Activated CD4-positive, alpha-beta T cell treated with anti-CD3 and anti-CD28 coated beads for 36 hours (primary cell): ENCODE measurements at places on chromosomes 6 and 20.
A peak's percentile ranks its signal among the peaks of the same experiment; 100 is the strongest.

- DNase-seq, result no peak
Measured at GRCh38 chr6:39018103-39018502, 30.5 kb upstream of the GLP1R start.

- no peak for DNase-seq
Measured at GRCh38 chr20:2131366-2131765, 29.7 kb downstream of the STK35 start.

DNA sequence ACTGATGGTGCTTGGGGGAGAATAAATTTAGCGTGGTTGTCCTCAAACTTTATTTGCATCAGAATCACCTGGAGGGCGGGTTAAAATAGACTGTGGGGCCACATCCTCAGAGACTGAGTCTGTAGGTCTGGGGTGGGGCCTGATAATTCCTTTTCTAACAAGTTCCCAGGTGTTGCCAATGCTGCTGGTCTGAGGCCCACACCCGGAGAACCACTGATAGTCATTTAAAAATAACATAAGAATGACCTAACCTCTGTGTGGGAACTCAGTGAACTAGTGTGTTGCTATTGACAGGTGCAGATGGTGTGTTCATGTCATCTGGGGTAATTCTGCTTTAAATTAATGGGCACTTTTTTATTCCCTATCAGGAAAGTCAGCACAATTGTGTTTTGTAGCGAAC lies 64.8 kb downstream of the RTN4IP1 start:
- DNase-seq, result no peak

DNA sequence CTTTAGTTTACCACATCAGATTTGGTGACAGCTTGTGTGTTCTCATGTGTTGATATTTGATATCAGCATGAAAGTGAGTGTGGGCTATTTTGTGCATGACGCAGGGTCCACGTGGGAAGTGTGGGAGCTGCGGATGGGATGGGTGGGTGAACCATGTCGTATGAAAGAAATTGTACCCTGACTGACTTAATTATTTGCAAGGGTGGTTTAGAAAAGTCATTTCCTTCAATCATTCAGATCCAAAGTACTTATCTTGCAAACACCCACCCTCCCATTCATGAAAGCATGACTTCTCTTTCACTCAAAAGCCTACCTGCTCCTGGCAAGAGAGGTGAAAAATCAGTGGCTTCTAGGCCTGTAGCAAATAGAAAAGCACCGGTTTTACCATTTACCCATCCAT lies 91.8 kb upstream of the BACH2 start:
- peak; percentile 77 for DNase-seq

GRCh38 chr6:33018904-33019303 lies 9.5 kb upstream of the HLA-DOA start:
- DNase-seq, result peak; percentile 65
